HepG2 (cell line): ENCODE measurements at places on chromosomes 12 and 14.
A peak's percentile ranks its signal among the peaks of the same experiment; 100 is the strongest.

DNA sequence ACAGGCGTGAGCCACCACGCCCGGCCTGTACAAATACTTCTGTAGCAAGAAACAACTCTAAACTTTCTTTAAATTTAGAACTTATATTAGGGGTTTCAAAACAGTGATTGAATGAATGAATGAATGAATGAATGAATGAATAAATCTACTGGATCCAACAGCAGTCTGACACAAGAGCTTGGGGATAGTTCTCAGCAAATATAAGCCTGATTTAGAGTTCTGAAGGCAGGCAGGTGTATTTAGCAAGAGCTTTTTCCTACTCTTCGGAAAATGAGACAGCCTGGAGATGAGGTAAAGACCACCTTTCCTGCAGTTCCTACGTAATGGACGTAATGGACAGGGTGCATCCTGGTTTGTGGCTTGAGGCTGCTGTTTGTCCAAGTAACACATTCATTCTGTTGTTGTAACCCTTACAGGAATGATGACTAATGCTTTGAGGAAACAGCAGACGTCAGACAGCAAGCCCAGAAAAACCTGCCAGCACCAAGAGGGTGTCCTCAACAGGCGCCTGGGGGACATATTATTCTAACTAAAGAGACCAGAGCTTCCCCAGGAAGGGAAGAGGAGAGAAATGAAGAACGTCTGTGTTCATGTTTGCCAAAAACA, 277.4 kb upstream of the SOX5 start:
- peak; percentile 1 for DNase-seq

GRCh38 chr14:90616881-90617280, 199.3 kb downstream of the TTC7B start:
- DNase-seq = no peak

DNA sequence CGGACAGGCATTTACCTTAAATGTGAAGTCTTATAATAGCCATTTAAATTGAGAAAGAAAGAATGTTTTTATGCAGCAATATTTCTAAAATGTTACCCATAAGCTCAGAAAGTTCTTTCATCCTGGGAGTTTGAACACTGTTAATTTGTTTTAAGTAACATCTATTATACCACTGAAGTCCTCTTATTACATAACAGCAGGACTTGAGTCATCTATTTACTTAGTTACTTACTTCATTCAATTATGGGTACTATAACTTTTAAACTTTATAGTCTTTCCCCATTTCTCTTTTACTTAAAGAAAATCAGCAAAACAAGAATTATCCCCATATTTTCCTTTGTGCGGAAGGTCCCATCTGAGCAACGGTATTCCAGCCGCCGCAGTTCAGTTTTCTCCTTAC, 473.1 kb downstream of the ETNK1 start:
- DNase-seq = no peak

DNA sequence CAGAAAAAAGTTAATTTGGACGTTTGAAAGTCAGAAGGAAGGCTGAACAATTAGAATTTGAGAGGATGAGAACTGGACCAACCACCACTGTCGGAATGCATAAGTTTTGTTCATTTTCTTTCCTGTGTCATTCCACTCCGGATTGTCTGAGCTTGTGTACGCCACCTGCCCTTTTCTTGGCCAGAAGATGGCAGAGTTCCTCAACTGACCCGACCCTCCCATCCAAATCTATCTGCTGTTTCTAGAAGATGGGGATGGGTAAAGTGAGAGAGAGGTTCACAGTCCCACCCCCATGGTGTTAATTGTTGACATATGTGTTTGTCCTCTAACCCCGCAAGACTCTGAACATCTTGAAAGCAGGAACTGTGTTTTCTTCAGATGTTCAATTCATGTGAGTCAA, 388.0 kb downstream of the VRK1 start:
- DNase-seq = no peak

DNA sequence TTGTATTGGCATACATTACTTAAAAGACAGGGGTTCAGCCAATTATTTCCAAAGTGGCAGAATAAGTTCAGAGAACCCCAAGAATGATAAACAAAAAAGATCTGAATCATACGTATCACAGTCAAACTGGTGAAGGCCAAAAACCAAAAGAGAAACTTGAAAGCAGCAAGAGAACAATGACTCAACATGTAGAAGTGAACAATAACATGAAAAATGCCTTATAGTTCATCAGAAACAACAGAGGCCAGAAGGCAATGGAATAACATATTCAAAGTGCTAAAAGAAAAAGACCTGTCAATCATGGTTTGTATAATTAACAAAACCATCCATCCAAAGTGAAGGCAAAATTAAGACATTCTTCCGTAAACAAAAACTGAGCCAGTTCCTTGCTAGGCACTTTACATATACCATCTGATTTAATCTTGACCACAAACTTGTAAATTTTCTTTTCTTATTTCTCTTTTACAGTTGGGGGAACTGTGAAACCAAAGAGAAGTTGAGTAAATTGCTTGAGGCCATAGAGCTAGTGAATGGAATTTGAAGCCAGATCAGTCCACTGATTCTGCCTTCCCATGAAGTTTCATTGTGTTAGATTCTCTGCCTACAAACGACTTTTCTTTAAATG, 232.1 kb upstream of the SEL1L start:
- no peak for DNase-seq
